T-helper 17 cell (primary cell): ENCODE measurements at places on chromosomes 1 and 21.

- no peak for DNase-seq
These were observed 24.9 kb upstream of the PARP1 start for GRCh38 chr1:226432586-226433340.

- no peak for DNase-seq
These were observed 5.2 kb upstream of the ERRFI1 start for GRCh38 chr1:8031176-8031785.

DNA sequence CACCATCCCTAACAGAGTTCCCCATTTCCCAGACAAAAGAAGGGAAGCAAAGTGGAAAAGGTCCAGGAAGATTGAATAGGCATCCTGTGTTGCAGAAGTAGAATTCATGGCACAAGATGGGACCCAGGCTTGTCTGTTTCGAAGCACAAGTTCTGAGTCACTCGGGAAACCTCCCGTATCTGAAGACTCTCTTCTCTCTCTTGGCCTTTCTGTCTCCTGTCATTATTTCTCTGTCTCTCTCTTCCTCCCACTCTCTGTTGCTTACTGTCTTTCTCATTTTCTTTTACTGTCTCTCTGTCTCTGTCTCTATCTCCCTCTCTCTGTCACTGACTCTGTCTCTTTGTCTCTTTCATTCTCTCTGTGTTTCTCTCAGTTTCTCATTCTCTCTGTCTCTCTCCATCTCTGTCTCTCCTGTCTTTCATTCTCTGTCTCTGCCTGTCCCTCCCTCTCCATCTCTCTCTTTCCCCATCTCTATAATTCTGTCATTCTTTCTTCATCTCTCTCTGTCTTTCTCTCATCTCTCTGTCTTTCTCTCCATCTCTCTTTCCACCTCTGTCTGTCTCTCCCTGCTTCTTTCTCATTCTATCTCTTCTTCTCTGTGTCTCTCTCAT lies 23.7 kb downstream of the RNF187 start:
- DNase-seq: no peak

DNA sequence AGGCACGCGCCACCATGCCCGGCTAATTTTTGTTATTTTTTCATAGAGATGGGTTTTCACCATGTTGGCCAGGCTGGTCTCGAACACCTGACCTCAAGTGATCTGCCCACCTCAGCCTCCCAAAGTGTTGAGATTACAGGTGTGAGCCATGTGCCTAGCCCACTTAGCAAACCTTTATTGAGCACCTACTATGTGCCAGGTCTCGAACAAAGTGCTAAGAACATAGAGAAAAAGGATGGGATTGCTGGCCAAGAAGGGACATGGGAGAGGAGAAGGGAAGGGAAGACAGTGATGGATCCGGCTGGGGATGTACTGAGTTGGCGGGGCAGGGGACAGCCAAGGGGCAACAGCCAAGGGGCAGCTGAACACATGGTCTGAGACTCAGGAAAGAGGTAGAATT lies 55.6 kb upstream of the RPL11 start:
- DNase-seq: no peak

DNA sequence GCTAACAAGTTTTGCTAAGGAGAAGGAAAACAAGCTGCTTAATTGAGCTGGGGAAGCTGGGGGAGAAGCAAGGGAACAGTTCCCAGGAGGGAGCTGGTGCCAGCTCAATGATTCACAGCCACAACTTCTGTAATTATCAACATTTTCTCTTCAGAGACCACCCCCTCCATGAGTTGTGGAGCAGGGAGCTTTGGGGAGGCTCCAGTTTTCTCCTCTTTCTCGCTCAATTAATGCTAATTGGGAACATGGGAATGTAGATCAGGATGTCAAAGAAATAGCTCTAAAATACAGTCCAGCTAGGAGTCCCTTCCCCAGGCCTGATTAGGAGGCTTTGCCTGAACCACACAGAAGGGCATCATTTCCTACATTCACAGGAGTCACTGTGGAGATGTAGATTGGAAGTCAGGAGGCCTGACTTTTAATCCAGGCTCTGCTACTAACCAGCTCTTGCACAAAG lies 12.1 kb upstream of the MNDA start:
- DNase-seq: no peak

DNA sequence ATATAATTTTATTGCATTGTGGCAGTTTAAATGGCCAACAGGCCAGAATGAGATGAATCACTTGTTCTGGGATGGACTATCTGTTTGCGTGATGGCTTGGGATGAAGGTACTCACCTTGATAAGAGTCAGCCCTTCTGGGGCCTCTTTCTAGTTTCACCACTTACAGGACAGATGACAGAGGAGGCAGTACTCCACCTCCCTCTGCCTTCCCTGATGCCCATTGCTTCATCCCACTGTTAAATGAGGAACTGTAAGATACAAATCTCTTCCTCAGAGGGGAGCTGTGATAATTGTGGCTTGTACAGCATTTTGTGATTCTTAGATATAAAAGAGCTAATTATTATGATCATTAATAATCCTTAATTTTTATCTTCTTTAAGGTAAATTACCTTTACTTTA lies 3.7 kb upstream of the TCHH start:
- no peak for DNase-seq

GRCh38 chr1:33828654-33829053 lies 35.2 kb upstream of the HMGB4 start:
- no peak for DNase-seq

- no peak for DNase-seq
These were observed 271.5 kb upstream of the BEND5 start for GRCh38 chr1:49048188-49048587.

DNA sequence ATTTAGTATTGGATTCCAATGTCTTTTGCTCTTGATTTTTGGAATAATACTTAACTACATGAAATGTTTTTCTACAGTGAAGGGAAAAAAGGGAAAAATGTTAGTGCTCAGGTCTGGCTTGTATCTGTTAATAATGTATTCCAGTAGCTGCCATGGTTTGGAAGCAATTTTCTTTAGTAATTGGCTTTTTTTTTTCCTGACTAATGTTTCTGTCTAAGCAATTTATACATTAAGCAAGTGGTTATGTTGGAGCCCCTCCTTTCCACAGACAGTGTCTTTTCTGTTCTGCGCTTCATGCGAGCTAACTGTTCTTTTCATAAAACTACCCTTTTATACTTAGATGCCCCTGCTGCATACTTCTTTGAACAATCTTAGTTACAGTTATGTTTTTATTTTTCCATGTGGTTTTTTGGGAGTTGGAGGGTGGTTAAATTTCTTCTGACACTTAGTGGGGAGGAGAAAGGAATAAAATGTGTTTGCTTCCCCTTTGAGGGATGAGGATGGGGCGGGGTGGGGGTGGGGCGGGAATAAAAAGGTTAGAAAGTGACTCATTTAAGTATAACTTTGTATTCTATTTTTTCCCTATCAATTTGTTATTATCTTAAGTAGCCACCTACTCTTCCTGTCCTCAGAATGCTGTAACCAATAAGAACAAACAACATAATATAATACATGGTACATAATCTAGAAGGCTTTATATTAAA lies 83.1 kb downstream of the CLIC4 start:
- DNase-seq: no peak

DNA sequence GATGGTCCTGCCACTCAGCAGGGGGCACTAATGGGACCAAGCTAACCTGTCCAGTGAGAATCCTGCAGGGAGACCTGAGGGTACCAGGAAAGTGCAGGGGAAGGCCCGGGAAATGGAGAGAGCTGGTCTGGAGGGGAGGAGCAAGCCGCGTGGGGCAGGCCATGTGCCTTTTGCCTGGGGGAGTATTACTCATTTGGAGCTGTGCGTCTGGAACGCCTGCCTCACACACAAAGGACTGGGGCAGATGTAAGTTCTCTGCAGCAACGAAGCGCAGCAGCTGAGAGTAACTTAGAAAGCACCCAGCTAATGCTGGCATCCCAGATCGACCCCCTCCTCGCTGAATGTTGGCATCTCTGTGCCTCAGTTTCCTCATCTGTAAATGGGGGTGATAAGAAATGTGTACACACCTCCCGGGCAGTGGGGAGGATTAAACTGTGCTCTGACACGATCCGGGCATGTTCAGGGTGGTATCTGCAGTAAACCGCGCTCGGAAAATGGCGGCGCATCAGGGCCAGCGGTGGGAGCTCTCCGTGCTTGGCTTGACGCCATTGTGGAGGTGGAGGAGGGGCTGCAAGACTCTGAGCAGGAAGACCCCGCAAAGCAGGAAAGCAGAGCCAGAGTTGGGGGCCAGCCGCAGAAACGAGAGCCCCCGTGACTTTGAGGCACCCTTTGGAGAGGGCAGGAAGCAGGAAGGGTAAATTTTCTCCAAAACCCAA lies 212.5 kb downstream of the NPHP4 start:
- DNase-seq: no peak

DNA sequence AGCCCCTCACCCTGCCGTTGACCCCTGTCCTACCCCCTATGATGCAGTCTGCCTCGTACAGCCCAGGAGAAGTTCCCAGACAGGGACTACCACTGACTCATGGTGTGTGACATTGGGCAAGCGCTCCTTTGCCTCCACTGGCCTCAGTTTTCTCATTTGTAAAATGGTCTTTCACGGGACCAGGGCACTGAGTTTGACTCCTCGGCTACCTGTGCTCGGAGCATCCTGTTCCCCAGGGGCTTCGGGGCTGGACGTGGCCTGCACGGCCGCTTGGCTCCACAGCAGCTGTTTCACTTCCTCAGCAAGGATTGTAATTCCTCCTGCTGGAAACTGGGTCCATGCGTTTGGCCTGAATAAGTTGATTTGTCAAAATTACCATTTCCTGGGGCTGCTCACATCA lies 277.3 kb downstream of the MATN1 start:
- no peak for DNase-seq

GRCh38 chr1:165849353-165850133 lies 22.1 kb downstream of the UCK2 start:
- no peak for DNase-seq

DNA sequence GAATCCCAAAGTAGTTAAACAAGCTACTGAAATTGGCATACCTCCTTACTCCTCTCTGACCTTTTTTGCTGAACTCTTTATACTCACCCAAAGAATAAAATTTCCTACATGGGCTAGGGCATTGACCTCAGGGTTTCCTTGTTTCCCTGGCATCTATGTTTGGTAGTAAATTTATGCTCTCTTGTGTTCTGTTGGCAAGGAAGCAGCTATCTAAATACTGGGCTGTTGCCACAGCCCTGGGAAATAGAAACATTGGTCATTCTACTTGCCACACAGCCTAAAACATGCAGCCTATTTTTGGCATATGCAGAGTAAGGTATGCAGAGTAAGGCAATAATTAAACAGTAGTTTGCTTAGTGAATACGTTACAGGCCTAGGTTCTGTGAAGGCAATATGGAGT lies 351.4 kb downstream of the HLX start:
- DNase-seq: no peak

DNA sequence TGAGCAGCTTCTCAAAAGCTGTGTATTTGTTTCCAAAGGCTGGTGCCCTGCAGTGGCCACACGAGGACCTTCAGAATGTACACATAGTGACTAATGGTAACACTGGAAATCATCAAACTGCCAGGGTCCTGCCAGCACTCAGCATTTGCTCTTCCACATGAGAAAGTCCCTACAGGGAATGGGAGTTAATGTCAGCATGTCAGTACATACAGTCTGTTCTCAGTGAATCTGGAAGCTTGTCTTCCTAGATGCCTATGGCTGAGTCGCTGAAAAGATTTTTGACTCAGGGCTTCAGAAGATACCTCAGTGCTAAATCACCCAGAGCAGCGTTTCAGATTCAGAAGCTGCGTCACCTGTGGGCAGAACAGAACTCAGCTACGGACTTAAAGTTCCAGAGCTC lies 108.2 kb downstream of the CDC7 start:
- DNase-seq: no peak

DNA sequence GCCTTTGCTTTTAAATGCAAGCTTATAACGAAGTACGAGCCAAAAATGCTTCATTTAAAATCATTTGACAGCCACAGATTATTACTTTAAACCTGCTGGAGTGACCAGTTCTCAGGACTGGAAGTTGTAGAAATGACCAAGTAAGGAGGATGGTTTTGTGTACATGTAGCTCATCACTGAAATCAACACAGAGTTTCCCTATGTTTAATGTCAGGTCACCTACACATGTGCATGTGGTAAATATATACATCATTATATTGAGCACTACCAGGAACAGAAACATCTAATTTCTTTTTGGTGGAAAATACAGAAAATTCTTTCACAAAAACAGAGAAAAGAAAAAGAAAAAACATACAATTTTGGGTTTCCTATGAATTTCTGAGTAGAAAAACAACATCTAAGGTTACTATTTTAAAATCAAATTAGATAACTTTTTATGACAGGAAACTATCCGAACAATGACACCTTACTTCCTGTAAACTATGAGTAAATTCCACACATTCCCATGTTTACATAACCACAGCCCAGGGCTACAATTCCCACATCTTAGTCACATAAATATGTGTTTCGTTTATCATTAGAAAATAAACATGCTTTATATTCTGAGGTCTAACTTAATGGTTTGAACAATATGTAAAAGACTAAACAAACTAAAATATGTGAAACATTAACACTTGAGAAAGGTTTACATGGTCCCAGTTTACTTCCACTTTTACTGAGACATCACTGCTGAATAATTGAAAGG lies 73.6 kb downstream of the ZNF281 start:
- DNase-seq: no peak

DNA sequence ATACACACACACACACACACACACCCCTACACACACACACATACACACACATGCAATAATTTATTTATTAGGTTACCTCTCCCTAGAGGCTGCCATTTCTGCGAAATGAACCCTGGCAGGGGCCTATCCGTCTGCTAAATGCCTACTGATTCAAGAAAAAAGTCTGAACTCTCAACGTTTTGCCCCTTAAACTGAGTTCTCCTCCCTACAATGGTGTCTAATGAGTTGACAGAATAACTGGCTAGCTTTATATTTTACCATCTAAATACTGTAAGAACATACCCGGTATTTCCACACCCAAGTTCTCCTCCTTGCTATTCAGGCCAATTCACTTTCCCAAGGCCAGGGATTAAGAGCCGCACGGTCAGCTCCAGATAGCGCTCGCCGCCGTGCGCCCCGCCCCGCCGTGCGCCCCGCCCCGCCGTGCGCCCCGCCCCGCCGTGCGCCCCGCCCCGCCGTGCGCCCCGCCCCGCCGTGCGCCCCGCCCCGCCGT lies 339 bp upstream of the RNPC3 start:
- no peak for DNase-seq

- DNase-seq: no peak
These were observed 36.3 kb downstream of the PKP1 start for GRCh38 chr1:201319631-201320030.

GRCh38 chr1:89978755-89979154 lies 16.2 kb upstream of the ZNF326 start:
- no peak for DNase-seq

DNA sequence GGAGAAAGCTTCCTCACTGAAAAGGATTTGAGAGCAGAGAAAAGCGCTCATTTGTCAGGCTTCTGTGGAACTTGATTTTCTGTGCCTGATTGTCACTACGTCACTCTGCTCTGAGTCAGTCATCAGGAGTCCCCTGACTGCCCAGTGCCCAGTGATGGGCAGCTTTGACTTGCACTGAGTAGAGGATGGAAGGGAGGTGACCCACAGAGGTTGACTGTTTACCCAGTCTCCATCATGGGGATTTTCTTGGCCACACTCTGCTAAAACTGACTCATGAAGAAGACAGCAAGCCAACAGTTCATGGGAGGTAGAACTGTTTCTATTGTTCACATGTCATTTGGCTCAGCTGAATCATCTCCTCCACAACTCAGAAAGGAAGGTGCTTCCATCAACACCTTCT lies 82.1 kb upstream of the DUSP10 start:
- DNase-seq: no peak

GRCh38 chr1:231286603-231287002 lies 45.6 kb downstream of the GNPAT start:
- no peak for DNase-seq

- DNase-seq: no peak
These were observed 27.3 kb downstream of the CDCP2 start for GRCh38 chr1:54125386-54126070.
